ENCODE measurements at places on chromosomes 12 and 14.

- peak; percentile 75 for DNase-seq
These were observed 10.7 kb downstream of the STAC3 start for GRCh38 chr12:57240066-57240921.

DNA sequence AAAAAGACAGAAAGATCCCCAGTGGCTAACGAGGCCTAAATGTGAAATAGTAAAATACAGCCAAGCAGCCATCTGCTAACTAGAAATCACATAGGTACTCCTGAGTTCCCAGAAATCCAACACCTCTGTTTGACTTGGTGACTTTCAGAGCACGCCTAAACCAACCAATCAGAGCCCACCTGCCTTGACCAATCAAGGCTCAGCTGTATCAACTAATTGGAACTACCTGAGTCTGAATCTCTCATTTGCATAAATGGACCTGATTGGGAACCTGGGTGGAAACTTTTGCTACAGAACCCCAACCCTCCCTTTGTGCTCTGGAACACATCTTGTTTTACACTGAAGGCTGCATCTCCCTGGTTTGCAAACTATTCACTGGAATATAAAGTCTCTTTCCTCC, 5.1 kb upstream of the TCL1B start:
- no peak for DNase-seq

GRCh38 chr12:14279845-14280244, 85.6 kb upstream of the ATF7IP start:
- DNase-seq: no peak

DNA sequence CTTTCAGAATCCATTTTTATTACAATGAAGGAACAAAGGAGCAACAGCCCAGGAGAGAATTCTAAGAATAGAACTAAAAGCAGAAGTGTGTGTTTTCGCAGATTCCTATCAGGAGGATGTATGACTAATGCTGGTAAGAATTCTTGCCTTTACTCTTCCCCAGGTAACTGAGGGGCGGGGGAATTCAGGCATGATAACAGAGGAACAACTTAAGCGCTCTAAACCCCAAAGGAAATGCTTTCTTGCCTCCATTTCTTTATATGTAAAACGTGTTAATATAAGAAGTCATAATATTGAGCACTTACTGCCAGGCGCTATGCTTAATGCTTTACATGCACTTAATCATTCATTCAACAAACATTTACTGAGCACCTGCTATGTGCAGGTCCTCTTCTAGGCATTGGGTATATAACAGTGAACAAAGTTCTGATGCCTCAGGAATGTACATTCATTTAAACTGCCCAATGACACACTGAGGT, 4.5 kb downstream of the HCAR1 start:
- DNase-seq: peak; percentile 28

- DNase-seq: no peak
These were observed 1036.4 kb upstream of the FOXG1 start for GRCh38 chr14:27730204-27730603.

- no peak for DNase-seq
These were observed 20.9 kb downstream of the PDE6H start for GRCh38 chr12:14993537-14994266.

GRCh38 chr12:18837025-18837424, 99.1 kb downstream of the CAPZA3 start:
- peak; percentile 41 for DNase-seq

DNA sequence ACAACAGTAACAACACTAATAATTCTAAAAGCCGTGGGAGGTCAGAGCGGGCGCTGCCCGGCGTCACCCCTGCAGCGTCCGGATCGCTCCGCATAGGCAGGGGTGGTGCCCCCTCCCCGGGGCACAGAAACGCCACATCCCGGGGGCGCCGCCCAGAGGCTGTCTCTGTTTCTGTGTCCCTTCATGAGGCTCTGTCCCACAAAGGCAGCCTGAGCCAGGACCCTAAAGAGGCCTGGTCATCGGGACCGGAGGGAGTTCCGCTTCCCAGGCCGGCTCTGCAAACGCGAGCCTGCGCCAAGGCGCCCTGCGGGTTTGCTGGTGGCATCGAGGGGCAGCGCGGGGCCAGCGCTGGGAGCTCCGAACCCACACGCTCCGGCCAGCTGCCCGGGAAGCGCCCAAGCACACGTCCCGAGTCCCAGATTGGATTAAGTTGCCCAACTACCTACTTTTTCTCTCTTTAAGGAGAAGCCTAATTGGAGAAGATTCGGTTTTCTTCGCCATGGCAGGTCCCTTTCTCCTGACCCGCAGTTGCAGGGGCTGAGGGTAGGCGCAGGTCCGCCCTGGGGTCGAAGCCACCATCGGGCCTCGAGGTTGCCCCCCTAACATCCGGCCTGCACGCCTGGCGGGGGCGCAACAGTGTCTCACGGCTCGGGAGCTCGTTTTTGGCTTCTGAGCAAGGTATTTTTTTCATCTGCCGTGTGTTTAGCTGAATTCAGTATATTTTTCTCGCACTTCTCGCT, 421.7 kb downstream of the VRK1 start:
- no peak for DNase-seq

- peak; percentile 93 for DNase-seq
These were observed 3.2 kb downstream of the MLXIP start for GRCh38 chr12:122081697-122082221.

DNA sequence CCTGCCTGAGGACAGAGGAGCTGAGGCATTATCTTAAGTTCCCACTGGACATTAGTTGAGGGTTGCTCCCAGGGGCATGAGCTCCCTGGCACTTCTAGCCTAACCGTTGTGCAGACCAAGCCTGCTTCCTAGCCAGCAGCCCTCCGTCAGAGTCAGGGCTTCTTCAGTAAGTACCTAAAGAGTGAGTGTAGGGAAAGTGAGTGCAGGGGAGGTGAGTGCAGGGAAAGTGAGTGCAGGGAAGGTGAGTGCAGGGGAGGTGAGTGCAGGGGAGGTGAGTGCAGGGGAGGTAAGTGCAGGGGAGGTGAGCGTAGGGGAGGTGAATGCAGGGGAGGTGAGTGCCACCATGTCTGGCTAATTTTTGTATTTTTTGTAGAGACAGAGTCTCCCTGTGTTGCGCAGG, 190.5 kb downstream of the ESRRB start:
- DNase-seq: no peak

- DNase-seq: no peak
These were observed 96.4 kb downstream of the SYNE3 start for GRCh38 chr14:95420060-95420459.

DNA sequence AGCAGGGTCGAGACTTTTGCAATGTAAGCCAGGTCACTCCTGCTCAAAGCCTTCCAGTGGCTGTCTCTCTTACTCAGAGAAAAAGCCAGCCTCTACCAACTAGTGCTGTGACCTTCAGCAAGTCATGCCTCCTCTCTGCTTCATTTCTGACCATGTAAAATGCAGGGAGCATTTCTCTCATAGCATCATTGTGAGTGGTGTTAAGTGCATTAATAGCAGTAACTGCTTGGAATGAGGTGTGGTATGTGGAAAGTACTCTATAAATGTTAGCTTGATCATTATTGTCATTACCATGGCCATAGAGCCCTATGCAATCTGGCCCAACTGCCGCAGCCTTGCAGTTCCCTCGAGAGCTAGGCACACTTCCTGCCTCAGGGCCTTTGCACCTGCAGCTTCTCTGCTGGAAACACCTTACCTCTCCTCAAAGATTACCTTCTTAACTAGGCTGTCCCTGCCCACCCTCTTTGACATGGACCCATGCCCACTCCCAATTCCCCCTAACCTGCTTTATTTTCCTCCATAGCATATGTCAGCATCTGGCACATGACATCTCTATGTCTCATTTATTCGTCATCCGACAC, 10.9 kb downstream of the PLEKHD1 start:
- no peak for DNase-seq

DNA sequence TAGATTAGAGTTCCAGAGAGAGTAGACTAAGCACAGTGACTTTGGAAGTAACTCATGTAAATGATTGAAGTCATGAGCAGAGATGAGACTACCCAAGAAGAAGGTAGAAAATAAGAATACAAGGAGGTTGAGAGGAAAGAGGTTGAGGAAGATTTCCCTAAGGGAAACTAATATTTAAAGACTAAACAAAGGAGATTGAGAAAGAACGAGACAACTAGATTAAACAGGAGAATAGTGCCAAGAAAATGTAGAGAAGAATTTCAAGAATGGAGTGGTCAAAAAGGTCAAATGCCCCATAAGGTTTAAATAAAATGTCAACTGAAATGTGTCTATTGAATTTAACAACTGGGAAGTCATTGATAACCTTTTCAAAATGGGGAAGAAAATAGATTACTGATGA, 59.0 kb downstream of the RPS29 start:
- no peak for DNase-seq

- peak; percentile 51 for DNase-seq
These were observed 32.6 kb downstream of the PAPLN start for GRCh38 chr14:73269729-73270531.

DNA sequence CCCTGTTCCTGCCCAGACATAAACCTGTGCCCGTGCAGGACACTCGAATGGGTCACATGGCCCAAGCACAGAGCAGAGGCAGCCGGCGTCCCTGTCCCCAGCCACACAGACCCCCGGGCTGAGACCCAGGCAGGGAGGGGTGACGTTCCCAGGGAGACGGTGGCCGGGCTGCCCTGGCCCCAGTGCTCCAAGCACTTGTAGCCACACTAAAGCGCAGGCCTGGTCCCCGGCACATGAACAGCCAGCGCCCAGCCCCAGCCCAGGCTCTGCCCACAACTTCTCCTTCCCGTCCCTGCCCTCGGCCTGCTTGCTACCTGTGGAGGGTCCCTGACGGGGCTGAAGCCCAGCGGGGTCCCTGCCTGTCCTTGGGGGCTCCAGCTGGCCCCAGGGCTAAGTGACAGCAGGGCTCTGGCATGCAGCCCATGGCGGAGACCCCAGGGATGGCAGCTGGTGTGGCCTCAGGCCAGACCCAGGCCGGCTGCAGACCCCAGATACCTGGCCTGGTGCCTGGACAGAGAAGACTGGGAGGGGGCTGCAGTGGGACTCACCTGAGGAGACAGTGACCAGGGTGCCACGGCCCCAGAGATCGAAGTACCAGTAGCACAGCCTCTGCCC, 338.4 kb downstream of the TMEM121 start:
- no peak for DNase-seq

GRCh38 chr12:67764055-67764454, 115.5 kb downstream of the DYRK2 start:
- no peak for DNase-seq

- peak; percentile 64 for DNase-seq
These were observed 382.2 kb downstream of the GRIN2B start for GRCh38 chr12:13599176-13599575.

DNA sequence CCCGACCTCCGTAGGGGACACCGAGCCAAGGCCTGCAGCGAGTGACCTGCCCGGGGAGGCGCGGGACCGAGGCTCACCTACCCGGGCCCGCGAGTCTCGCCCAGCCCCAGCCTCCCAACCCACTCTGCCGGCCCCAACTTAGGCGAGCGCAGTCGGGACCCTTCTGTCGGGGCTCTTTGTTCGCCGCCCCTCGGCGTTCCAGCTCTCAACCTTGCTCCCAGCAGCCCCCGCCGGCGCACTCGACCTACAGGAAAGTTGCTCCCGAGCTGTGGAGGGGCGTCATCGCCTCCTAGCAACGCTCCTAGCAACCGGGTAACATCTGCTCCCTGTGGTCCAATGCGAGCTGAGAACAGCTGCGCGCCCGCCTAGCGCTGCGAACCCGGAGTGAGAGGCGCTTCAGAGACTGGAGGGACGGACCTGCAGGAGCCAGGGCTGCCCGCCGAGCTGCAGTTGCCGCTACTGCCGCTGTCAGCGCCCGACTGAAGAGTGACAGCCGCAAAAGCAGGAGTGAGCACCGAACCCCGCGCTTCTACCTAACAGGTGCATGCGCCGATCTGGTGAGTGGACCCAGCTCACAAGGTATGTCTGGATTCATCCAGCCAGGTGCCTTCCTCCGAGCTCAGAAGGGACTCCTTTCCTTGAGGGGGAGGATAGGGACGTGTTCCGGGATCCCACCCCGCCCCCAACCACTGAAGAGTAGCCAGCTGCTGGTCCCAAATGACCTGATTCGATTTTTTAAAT, 355.0 kb downstream of the SNAPC1 start:
- DNase-seq: peak; percentile 92

- no peak for DNase-seq
These were observed 43.0 kb downstream of the SRRM4 start for GRCh38 chr12:119024356-119024755.

- DNase-seq: no peak
These were observed 17.8 kb downstream of the DCAF5 start for GRCh38 chr14:69135133-69135532.

DNA sequence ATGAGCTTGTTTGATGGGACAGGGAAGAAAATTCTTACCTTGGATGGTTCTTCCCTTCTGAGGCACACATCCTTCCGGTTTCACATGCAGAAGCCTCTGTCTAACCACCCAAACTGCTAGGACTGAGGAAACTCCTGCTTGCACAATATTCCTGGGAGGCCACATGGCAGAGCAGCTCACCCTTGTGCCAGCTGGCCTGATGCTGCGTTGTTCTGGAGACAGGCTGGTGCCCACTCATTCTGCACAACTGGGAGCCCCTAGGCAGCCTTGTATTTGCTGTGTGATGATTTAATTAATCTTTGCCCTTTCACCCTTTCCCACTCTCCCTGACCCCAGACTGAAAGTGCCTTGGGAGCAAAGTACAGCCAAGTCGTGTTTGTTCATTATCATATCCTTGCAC, 130.8 kb downstream of the RTN1 start:
- peak; percentile 35 for DNase-seq

- no peak for DNase-seq
These were observed 155.1 kb downstream of the SYT1 start for GRCh38 chr12:79019672-79020071.

DNA sequence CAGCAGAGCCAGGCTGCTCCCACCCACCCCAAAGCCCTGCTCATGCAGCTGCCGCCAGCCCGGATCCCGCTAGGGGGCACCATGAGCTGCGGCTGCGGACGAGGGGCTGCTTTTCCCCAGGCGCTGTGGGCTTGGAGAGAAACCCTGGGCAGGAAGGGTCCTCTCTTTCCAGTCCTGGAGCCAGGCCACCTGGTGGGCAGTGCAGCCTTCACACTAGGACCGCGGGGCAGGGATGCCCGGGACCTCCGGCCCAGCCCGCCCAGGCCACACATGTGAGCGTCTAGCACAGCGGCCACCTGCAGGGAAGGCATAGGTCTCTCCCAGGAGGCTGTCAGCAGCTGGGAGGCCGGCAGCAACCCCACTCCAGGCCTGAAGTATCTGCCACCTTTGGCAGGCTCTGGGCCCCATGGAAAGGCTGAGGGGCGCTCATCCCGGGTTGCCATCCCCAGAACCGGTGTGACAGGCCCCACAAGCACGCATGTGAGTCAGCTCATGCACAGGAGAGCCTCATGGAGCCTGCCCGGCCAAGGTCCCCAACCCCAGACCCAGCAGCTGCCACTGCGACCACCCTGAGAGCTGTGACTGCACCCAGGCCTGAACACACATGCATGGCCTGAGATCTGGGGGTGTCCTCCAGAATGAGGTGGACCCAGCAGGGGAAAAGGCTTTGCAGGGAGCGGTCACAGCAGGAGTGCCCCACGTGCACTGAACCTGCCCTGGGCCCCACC, 280.0 kb upstream of the RTL1 start:
- peak; percentile 48 for DNase-seq

DNA sequence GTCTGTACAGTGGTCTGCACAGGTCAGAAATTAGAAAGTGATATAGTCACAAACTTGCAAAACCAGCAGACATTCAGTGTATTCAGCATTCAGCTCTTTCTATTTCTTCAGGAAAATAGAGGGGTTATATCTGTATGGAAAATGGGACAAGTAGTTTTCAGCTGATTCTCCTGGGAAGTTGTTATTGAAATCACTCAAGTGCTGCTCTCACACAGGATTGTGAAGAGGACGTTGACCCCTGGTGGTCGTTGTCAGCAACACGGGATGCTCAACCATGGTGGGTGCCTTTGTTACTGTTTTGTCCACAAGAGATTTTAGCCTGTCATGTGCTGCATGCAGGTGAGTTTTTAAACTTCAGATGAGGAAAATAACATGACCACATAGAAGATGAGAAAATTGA, 981.8 kb downstream of the TMEM121 start:
- no peak for DNase-seq
